ENCODE measurements at places on chromosomes 1 and 21. TPM values are rescaled to one million over a fixed set of nuclear protein-coding genes. Genes with fewer than 3 reads are reported as not detected.

VCAM1 gene
- total RNA-seq = 0.88 TPM

DNA sequence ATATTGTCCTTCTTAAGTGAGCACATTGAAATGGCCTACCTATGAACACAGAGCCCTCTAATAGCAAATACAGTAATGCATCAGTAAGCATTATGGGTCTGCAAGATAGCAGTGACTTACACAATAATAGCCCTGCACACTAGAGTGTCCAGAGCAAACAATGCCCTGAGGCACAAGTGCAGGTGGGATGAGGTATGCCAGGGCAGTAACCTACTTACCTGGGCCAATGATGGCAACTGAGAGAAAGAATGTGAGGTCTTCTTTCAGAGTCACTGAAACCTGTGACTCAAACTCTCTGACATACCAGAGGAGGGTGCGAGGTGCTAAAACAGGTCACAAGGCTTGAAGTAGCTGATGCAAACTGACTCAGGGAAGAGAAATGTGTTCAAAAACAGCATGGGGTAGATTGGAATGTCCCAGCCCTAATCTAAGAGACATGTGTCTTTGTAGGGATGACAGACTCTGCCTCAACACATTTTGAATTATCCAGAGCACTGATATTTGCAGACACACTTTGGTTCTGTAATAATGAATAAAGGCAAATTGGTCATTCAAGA lies 168.5 kb upstream of the RUNX1 start:
- DNase-seq = no peak

- no peak for DNase-seq
These were observed 107.0 kb upstream of the TLR5 start for GRCh38 chr1:223249854-223250631.

GRCh38 chr1:117580882-117581281 lies 25.0 kb upstream of the TENT5C start:
- no peak for DNase-seq

GRCh38 chr1:197692965-197693364 lies 82.3 kb downstream of the DENND1B start:
- DNase-seq = no peak

DNA sequence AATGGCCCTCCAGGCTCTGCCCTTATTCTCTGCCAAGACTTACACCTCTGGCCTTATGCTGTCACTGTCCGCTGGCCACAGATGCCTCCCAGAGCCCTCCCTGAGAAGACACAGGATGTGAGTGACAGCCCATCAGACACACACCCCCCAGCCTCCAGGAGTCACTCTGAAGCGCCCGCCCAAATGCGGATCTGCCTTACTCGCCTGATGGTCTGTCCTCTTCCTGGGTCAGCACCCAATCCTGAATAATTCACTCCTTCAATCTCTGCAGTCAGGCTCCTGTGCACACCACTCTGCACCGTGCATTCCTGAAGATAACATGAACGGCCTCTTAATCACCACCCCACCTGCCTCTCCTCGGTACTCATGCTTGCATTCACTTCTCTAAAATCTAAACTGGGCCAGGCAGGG lies 14.7 kb downstream of the CLSTN1 start:
- no peak for DNase-seq

DNA sequence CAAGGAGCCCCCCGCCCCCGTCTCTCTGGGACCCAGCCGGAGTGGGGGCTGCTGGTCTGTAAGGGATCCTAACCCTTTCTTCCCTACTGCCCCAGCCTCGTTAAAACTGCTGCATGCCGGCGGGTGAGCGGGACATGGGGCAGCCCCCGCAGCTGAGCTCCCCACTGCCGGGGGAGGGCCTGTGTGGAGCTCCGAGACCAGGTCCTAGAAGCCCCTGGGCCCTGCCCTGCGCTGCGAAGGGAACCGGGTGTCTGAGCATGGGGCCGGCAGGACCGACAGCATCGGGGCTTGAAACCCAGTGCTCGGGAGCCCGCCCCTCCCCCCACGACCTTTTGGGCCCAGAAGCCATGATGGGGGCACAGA lies 9.2 kb upstream of the COL6A1 start:
- DNase-seq = peak; percentile 47

GRCh38 chr1:117591252-117591651 lies 14.6 kb upstream of the TENT5C start:
- DNase-seq = no peak

GRCh38 chr1:223161321-223161720 lies 18.3 kb upstream of the TLR5 start:
- no peak for DNase-seq

CAPZA1 gene
- total RNA-seq = 178 TPM

- no peak for DNase-seq
These were observed 52.5 kb downstream of the KAZN start for GRCh38 chr1:14650951-14651350.

VPS72 gene
- total RNA-seq = 21.5 TPM

DNA sequence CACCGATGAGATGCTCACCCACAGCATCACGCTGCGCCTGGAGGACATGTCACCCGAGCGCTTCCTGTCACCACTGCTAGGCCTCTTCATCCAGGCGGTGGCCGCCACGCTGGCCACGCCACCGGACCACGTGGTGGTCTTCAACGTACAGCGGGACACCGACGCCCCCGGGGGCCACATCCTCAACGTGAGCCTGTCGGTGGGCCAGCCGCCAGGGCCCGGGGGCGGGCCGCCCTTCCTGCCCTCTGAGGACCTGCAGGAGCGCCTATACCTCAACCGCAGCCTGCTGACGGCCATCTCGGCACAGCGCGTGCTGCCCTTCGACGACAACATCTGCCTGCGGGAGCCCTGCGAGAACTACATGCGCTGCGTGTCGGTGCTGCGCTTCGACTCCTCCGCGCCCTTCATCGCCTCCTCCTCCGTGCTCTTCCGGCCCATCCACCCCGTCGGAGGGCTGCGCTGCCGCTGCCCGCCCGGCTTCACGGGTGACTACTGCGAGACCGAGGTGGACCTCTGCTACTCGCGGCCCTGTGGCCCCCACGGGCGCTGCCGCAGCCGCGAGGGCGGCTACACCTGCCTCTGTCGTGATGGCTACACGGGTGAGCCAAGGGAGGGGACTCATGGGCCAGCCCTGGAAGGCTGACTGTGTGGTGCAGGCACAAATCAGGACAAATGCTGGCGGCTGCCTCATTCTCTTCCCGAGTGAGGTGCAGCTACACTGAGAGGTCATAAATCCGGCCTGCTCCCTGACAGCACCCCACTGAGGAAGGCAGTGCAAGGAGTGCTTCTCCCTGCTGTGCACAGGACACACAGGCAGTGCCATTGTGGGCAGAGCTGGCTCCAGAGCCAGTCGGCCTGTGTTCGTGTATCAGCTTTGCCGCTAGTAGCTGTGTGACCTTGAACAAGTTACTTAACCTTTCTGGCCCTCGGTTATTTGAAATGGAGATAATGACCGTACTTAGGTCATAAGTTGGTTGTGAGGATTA lies 9.4 kb downstream of the CELSR2 start:
- no peak for DNase-seq

DNA sequence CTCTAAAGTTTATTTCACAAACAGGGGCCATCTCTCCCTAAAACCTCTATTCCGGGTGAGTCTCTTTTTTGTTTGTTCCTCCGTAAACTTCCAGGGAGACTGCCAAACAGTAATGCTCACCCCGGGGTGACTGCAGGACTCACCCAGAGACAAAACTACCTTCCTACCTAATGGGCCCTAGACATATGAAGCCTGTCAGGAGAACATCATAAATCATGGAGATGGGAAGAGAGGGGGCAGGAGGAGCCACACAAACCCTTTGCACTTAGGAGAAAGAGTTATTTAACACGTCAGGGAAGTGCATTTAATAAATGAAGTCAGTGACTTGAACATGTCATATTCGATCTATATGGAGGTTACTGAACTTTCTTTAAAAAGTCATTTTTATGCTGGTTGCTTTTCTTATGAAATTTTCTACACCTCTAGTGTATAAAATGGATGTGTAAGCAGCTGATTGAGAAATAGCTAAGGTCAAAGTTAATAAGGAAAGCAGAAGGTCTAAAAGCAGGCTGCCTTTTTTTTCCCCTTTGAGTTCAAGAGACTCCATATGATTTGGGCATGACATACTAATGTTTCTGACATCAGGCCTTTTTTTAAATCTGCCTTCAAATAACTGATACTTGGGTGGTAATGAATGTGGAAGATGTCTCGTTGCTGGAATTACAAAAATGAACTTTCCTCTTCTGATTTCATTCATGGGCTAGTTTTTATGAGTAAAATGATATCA lies 286.9 kb upstream of the USP25 start:
- no peak for DNase-seq

DNA sequence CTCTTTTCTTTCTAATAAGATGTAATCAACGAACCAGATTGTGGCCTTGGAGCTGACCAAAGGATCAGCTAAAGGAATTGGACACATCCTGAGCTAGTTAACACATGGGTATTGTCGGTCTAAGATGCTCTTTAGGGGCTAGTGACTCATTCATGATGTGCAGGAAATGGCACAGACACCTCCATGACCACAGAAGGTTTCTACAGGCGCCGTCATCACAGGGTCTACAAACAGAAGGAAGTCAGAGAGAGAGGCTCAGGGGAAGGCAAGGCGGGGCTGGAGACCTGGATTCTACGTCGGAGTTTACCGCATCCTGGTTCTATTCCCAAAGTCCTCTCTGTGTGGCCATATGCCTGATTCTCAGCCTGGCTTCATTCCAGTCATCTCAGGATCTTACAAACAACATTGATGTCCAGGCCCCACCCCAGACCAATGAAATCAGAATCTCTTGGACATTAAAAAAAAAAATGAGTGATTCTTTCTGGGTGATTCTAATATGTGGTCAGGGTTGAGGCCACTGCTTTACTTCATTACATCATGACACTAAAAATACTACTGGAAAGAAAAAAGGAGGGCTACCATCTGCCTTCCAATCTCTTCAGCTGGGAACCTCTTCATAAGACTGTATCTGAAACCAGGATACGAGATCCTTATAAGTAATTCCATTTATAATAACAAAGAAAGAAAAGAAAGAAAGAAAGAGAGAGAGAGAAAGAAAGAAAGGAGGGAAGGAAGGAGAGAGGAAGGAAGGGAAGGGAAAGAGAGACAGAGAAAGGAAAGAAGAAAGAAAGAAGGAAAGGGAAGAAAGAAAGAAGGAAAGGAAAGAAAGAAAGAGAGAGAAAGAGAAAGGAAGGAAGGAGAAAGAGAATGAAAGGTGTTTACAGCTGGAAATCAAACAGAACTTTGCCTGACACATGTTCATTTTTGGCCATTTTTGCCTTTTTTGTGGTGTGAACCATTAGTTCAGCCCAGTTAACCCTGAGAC lies 11.6 kb upstream of the KCNJ15 start:
- DNase-seq = no peak

- no peak for DNase-seq
These were observed 43.4 kb upstream of the GJB5 start for GRCh38 chr1:34711485-34711884.

ALPL gene
- 10.7 TPM for total RNA-seq

YIPF1 gene
- total RNA-seq = 10.7 TPM

DNA sequence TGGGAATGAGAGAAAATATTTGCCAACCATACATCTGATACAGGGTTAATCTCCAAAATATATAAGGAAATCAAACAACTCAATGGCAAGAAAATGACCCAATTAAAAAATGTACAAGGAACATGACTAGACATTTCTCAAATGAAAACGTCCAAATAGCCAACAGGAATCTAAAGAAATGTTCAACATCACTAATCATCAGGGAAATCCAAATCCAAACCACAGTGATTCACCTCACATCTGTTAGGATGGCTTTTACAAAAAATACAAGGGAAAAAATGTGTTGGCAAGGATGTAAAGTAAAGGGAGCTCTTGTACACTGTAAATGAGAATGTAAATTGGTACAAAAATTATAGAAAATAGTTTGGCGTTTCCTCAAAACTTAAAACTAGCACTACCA lies 54.7 kb upstream of the ZRANB2 start:
- no peak for DNase-seq

- DNase-seq = no peak
These were observed 238.0 kb downstream of the ASTN1 start for GRCh38 chr1:176926330-176927086.

- no peak for DNase-seq
These were observed 171.5 kb downstream of the LRRC7 start for GRCh38 chr1:69739251-69739605.

CASQ1 gene
- total RNA-seq = not detected
